ENCODE measurements at places on chromosomes 4 and X.

DNA sequence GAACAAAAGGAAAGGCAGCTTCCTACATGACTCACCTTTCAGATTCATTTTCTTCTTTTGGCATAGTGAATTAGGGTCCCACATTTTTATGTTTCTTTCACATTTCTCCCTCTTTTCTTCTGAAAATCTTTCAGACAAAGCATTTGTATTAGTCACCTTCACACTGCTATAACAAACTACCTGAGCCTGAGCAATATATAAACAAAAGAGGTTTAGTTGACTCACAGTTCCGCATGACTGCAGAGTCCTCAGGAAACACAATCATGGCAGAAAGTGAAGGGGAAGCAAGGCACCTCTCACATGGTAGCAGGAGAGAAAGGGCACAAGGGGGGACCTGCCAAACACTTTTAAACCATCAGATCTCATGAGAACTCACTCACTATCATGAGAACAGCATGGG, 36.9 kb downstream of the MAGEA9 start:
- DNase-seq: no peak

- no peak for DNase-seq
These were observed 63.3 kb downstream of the USP9X start for GRCh38 chrX:41148553-41148952.

DNA sequence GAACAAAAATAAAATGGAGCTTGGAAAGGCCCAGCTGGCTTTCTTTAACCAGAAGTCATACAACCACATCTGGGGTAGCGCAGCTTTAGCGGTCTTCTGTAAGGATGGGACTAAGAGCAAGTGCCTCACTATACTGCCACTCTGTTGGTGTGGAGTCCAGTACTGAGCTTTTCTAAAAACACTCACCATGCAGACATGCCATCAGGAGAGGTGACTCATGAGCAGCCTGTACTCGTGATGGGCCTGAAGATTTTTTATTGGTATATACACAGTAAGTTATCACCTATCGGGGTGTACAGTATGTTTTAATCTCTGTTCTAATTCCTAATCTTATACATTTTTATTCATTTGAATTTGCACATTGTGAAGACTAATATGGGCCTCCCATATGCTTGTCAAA, 9.6 kb downstream of the PPP3CA start:
- no peak for DNase-seq

DNA sequence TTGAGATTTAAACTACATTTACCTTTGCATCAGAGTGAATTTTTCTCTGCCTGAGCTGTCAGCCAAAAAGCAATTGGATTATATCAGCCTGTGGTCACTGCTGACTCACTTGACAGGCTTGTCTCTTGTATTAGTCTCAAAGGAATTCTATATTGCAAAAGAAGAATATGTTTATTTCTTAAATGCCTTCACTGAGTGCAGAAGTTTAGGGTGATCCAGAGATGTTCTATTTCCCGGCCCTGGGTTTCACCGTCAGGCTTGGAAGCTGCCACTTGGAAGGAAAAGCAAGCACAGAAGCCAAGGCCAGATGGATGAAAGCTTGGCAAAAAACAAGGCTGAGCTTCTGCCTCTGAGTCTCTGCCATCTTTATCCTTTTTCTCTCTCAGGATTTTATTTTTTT, 80.9 kb downstream of the FAM114A1 start:
- DNase-seq: no peak

DNA sequence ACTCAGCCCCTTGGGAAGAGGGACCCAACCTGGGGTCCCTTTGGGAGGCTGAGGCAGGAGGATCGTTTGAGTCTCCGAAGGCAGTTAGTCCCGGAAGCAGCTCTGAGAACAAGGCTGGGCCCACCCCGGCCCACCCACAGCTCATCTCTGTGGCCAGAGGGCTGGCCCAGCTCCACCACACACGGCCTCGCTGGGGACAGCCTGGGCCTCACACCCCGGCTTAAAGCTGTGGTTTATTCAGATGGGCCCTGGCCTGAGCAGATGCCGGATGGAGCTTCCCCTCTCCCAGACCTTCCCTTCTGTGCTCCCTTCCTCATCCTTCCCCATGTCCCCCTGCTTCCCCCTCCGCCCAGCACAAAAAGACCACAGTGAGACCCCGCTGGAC, 54.4 kb downstream of the FAM53A start:
- DNase-seq: no peak

GRCh38 chrX:3780564-3780963, 67.1 kb upstream of the PRKX start:
- no peak for DNase-seq

GRCh38 chrX:136953867-136954787, 73.6 kb upstream of the RBMX start:
- DNase-seq: peak; percentile 26

DNA sequence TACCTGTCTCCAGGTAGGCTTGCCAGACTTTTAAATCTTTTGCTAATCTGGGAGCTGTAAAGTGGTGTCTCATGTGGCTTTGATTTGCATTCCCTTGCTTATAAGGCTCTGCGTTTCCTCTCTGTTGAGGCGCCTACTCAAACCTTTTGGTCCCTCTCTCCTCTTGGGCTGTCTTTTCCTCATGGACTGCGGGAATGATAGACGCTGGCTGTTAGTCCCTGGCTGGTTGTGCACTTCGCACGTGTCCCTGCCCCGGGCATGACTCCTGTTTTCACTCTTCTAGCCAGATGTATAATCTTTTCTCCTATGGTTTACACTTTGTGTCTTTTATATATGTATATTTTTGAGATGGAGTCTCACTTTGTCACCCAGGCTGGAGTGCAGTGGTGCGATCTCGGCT, 39.7 kb downstream of the RGS12 start:
- DNase-seq: no peak

DNA sequence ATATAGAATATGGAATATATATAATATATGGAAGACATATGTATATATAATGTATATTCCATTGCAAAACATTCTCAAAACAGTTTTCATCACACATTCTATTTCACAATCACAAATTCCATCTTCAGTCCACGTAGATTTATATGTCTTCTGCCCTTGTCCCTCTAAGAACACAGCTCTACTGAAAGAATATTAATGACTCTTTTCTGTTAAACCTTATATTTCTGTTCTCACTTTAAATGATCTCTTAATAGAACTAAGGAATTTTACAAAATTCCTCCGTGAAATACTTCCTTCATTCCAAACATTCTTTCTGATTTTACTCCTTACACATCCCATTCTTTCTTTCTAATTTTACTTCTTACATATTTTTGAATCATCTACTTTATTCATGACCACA, 1043.1 kb upstream of the PABPC4L start:
- DNase-seq: no peak

- no peak for DNase-seq
These were observed 25.8 kb downstream of the ZNF630 start for GRCh38 chrX:48045410-48046311.

DNA sequence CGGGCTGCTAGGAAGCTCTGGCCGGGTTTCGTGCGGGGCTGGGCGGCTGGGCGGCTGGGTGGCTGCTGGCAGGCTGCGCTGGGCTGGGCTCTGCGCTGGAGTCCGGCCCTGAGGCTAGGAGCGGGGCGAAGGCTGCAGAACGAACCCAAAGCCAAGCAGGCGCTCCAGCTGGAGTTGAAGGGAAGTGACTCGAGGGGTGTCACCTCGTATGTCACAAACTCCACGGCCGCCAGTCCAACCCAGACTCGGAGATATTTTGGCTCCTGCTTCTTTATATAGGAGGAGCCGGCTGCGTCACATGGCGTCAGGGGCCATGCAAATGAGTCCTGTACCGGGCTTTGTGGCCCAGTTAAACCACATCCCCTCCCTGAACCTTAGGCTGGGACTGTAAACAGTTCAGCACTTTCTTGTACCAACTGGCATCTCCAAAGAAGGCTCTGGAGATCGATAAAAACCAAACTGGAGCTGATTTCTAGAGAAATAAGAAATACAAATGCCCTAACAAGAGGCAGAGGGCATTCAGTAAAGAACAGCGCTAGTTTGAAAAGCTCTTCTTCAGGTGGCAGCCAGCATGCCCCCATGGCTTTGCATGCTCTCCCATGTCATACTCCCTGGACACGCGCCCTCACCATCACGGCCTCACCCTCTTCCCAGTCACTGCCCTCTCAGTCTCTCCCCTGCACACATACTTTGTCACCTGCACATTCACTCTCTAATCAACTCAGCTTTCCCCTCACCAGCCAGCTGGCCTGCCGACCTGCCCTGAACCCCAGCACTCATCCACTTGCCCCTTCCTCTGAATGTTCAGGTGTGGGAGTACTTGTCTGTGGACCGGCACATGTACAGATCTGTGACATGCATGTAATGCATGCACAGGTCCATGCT, 58.5 kb downstream of the TSC22D3 start:
- DNase-seq: peak; percentile 79

- no peak for DNase-seq
These were observed 17.8 kb upstream of the CXCL3 start for GRCh38 chr4:74056114-74056857.

DNA sequence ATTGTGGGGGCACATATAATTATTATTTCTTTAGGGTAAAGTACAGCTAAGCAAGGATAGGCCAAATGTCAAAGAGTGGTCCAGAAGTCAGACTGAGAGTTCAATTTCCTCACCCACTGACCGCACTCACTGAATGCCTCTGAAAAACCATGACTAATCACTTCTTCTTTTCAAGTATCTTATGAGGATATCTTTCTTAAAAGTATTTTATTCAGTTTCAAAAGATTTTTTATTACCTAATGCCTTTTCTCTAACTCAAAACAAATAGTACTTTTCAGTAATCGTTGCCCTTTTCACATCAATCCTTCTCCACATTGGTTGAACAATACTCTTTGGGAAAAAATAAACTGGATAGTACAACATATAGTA, 61.7 kb upstream of the CAMK2D start:
- DNase-seq: no peak

DNA sequence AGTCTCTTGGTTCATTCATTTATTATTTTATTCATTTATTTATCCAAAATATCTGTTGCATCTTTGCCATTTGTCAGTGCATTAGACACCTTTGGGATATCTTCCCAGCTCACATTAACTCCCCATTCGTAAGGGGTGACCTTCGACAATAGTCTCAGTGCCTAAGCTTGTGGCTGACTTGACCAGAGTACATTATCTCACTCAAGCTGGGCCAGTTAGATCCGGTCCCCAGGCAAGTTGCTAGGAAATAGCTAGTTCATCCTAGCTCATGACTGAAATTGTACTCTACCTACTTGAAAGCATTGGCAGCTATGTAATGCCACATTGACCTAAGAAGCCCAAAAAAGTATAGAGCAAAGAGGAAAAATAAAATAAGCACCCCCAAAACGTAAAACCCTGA, 165.3 kb downstream of the FBXO8 start:
- no peak for DNase-seq

GRCh38 chr4:174402470-174403176, 118.9 kb downstream of the CEP44 start:
- no peak for DNase-seq

DNA sequence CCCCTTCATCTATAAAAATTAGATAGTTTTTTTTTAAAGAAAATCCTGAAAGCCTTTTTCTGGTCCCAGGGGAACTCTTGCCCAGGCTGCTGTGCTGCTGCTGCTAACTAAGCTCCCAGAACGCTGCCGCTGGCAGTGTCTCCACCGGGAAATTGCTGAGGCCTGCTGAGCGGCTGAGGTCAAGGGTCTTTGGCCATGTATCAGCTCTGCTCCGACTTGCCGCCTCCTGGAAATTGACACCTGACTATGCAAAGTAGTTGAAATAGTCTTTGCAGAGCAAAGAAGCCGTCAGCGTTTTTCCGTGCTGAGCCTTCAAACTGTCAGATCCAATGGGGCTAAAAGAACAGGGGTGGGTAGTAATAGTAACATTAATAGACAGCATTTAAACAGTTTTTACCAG, 839 bp downstream of the QDPR start:
- no peak for DNase-seq

- no peak for DNase-seq
These were observed 121.5 kb downstream of the RAPGEF2 start for GRCh38 chr4:159224408-159224807.

- DNase-seq: no peak
These were observed 18.5 kb upstream of the SGMS2 start for GRCh38 chr4:107806196-107806595.

DNA sequence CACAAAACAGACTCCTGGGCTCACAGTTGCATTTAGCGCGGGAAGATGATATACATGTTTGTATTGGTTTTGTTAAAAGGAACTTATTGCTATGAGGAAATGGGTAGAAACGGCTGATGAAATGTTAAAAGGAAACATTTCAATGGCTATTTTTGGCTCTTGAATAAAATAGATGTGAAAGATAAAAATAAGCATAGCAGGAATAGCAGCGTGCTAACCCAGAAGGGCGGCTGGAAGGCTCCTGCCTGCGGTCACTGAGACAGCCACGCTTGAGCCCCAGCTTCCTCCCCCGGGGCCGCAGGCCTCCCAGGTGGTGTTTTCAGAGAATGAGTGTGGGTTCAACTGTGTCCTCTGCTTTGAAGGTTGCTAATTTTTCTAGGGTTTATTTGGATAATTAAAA, 35.0 kb upstream of the CLCN4 start:
- no peak for DNase-seq

- no peak for DNase-seq
These were observed 327.2 kb upstream of the DIPK2B start for GRCh38 chrX:45527834-45528233.

DNA sequence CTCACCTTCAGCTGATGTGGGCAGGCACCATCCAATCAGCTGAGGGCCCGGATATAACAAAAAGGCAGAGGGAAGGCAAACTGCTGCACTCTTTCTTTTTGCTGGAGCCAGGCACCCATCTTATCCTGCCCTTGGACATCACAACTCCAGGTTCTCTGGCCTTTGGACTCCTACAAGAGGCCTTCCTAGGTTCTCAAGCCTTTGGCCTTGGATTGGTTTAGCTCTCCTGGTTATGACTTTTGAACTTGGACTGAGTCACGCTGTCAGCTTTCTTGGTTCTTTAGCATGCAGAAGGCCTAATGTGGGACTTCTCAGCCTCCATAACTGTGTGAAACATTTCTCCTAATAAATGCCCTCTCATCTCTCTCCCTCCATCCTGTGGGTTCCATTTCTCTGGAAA, 23.0 kb upstream of the N4BP2 start:
- DNase-seq: no peak

- DNase-seq: no peak
These were observed 190.9 kb upstream of the PACRGL start for GRCh38 chr4:20509315-20509714.

DNA sequence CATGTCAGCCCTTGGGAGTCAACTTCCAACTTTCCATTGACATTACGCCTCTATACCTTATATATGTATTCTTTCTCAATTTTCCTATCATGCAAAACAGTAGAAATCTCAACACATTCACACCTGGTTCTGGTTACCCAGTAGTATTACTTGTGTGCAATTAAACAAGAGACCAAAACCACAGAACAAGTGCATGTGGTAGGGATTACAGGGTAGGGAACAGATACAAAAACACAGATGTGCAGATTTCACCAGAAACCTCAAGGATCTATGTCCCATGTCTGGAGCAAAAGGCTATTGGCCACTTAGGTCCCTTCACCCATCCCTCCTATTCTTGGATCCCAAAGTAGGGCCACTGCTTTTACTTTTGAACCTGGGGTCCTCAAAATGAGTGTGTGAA, 143.6 kb upstream of the ZCCHC13 start:
- DNase-seq: no peak

DNA sequence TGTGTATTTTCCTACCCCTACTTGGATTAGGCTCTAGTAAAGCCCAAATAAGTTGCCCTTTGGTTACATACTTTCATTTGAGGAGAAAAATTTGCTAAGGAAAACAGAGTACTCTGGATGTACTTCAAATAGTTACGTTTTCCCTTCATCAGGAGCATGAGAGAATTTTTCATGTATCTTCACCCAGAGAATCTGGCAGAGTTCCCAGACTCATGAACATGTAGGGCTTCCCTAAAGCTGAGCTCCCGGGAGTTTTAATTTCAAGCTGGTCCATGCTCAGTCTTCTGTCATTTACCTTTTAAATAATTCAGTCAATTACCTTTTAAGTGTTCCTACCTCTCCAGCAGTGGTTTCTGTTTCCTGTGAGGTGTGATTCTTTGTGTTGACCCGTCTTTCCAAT, 367.5 kb upstream of the GRID2 start:
- no peak for DNase-seq

Data from activated T-helper 9 cell treated with anti-CD3 and anti-CD28 coated beads, Interleukin-2, amount 50 U/mL, for 16 hours (primary cell).